ENCODE measurements at places on chromosomes 2 and 18. TPM values are rescaled to one million over a fixed set of nuclear protein-coding genes. Genes with fewer than 3 reads are reported as not detected.

DNA sequence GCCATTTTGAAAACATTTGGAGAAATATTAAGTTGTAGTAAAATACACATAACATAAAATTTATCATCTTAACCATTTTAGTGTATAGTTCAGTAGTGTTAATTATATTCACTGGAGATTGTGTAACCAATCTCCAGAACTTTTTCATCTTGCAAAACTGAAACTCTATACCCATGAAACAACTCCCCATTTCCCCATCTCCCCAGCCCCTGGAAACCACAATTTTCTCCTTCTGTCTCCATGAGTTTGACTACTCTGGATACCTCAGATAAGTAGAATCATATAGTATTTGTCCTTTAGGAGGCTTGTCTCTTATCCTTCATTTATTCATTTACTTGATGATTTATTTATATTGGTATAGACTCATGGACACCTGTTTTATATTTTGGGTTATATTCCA is 392.9 kb downstream of the SETBP1 start:
- DNase-seq: no peak

DNA sequence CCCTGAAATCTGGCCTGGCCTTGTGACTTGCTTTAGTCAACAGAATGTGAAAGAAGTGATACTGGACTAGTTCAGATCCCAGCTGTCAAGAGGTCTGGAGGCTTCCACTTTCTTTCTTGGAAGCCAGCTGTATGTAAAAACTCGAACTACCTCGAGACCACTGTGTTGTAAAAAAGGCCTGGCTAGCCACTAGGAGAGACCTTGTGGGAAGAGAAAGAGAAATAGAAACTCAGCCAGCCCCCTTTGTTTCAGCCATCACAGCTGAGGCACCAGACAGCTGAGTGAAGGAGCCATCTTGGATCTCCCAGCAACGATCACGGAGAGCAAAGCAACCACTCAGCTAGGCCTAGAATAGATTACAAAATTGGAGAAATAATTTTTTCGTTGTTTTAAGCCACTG is 324.9 kb upstream of the TCF4 start:
- no peak for DNase-seq

- DNase-seq: no peak
Measured at GRCh38 chr2:164981217-164981990, 26.1 kb upstream of the SLC38A11 start.

DNA sequence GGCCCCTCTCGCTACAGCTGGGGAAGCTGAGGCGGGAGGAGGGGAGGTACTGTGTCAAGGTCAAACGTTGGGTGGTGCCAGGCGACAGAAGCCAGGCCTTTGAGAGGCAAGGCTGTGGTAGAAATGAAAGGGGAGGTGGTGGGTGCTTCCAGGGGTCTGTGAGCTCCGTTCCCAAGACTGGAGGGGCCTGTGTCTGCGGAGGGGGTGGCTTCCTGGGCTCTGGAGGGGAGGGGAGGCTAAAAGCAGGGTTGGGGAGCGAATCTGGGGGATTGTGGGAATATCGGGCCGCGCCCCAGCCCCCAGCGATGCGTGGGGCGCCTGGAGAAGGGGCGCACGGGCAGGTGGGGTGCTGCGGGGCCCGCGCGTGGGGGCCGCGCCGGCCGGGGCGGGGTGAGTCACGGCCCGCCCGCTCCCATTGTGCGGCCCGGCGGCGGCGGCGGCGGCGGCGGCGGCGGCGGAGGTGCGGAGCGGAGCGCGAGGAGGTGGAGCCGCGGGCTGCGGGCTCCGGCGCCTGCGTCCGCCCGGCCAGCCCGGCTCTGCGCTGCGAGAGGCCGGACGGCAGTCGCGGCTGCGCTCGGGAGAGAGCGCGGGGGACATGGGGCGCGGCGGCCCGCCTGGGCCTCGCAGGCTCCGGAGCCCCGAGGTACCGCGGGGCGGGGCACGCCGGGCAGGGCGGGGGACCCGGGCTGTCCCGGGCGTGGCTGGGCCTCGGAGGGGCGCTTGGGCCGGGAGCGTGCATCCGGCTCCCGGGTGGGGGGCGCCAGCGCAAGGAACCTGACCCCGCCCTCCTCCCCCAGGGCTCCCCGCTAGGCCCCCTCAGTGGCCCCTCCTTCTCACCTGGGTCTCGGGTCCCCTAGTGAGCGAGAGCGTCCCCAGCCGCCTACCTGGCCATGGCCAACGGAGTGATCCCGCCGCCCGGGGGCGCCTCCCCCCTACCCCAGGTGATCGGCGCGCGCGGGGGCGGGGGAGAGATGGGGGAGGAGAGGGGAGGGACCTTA is at the start of gene SLC4A3:
SLC4A3 (plus strand) TSS at position 528 of the 998 bp plus-strand sequence; CDS start at position 891, 363 bp downstream.
- DNase-seq: peak; percentile 62

DNA sequence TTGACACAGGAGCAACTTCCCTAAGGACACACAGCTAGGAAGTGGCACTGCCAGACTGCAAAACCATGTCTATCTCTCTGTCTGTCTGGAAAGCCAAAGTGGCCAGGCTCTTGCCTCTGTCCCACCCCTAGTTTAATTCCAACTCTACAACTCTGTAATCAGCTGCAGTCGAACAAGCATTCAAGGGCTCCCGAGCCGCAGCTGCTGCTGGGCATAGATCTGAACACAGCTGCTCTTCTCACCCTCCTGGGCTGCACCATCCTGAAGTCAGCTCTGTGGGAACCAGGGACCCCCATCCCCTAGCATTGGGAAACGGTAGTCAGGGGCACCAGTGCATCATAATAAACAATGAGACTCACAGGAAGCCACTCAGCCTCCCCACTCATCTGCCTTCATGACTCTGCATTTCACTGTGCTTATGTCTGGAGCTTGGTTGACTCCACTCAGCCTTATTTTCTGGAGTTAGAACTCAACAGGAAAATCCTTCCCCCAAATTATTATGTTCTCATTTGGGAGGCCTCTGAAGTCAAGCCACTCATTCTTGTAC is 44.4 kb upstream of the TMEM163 start:
- DNase-seq: no peak

- DNase-seq: no peak
Measured at GRCh38 chr2:147538821-147539220, 306.0 kb upstream of the ACVR2A start.

GRCh38 chr18:49884465-49884864 is 71.1 kb upstream of the ACAA2 start:
- no peak for DNase-seq

LBX2 gene
- 0.36 TPM for total RNA-seq

DNA sequence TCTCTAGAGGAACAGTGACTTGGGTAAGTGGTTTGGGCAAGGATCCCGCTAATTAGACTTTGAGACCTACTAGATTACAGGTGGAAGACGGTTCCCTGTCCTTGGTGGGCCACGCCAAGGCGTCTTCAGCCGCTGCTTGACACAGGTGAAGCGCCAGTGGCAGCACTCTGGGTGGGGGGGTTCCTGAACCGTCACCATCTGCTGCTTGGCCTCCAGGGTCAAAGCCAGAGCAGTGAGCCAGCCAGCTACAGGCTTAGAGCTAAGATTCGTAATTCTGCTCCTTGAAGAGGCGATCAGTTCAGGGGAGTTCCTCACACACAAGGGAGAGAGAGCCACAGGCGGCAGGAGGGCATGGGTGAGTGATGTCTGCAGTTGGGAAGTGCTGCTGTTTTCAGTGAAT is 39.4 kb upstream of the RBM44 start:
- no peak for DNase-seq

DNA sequence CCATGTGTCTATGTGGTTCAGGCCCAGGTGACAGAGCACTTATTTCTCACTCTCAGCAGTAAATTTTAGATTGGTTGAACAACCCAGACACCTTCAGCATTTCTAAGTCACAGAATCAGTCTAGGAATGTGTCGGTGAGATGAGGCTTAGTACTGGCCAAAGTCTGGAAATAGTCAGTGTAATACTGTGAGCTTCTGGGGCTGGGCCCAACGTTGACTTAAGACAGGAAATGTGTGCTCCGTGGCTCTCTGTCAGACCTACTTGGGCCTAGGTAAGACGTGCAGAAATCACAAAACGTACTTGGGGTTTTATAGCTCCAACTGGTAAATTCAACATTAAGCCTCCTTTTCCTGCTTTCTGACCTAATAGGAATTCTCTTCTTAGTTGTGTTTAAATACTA is 160.3 kb upstream of the COL3A1 start:
- no peak for DNase-seq

GRCh38 chr2:71879509-71880184 is 268.0 kb downstream of the CYP26B1 start:
- DNase-seq: no peak

DNA sequence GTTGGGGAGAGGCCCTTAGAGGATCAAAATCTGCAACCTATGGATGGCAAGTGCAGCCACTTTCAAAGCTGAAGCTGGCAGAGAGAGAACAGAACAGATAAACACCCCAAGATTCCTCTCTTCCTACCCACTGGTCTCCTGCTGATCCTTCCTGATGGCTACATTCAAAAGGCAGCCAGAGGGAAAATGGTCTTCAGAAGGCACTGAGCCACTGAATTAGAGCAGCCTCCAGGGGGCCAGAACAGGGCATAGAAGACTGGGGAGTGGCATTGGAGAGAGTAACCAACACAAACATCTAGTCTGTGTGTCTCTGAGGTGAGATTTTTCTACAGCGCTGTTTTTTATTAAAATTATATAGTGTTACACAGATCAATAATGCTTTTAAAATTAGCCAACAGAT is 432.6 kb downstream of the PARD3B start:
- DNase-seq: no peak

GRCh38 chr18:48548011-48548771 is 9.4 kb downstream of the CTIF start:
- DNase-seq: no peak

M1AP gene
- not detected for total RNA-seq

DNA sequence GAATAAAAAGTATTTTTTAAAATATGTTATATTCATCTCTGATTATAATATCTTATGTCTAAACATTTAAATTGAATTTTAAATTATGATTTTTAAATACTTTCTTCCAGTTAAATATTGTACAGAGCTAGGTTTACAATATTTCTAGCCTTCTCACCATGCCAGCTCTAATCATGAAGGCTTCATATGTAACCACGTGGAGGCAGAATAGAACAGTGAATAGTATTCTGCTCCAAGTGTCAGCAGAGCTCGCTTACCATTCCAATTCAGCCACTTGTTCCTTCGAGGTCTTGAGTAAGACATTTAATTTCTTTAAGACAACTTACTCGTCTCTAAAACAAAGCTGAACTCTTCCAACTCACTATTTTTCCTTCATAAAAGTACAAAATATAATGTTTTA is 871.8 kb downstream of the SUCLG1 start:
- no peak for DNase-seq

GRCh38 chr18:32019251-32019948 is 775 bp downstream of the RNF125 start:
- peak; percentile 86 for DNase-seq

DNA sequence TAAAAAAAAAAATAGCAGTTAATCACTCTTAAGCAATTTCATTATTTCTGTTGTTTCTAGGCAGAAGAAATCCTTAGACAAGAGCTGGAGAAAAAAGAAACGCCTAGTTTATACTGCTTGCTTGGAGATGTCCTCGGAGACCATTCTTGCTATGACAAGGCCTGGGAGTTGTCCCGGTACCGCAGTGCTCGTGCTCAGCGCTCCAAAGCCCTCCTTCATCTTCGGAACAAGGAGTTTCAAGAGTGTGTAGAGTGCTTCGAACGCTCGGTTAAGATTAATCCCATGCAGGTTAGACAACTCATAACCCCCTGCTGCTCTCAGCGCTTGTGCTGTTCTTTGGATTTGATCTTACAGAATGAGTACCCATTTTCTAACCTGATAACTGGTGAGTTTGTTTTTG is 130.4 kb downstream of the TTC27 start:
- no peak for DNase-seq

INHA gene
- total RNA-seq: not detected

DNA sequence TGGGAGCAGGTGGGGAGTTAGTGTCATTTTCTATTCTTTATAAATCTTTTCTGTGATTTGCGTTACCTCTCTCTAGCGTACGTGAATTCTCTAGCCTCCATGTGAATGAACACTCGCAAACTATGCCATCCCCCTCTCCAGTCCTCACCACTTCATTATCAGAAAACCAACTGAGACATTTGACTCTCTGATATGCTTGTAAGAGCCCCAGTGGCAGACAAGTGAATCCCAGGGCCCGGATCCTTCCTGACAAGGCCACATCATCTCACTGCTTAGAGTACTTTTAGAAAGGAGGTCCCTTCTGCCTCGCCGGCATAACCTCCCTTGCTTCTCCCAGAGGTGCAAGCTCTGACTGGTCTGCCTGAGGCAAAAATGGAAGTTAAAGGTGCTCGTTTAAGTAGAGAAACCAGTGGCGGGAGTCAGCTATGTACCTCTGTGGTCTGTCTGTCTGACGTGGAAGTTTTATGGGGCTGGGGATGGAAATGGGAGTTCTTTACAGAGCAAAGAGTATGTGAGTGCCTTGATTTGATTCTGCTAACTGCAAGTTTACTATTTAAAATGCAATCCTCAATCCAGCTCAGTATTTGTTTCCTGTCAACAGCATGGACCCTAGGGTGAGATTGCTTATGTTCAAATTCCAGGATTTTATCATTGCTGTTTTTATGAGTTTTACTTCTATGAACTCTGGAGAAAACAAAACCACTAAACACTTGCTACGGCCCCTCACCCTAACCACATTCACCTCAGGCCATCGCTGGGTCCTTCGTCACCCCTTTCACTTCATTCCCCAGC is 114.9 kb upstream of the MSTN start:
- no peak for DNase-seq

DNA sequence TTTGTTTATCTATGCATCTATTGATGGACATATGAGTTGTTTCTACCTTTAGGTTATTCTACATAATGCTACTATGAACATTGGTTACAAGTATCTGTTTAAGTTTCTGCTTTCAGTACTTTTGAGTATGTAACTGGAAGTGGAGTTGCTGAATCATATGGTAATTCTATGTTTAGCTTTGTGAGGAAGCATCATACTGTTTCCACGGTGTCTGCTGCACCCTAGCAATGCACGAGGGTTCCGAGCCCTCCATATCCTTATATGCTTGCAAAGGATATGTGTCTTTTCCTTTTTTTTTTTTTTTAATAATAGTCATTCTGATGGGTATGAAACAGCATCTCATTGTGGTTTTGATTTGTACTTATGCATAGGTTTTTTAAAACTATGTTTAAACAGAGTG is 83.7 kb downstream of the FMNL2 start:
- no peak for DNase-seq

DAPL1 gene
- total RNA-seq: not detected

DNA sequence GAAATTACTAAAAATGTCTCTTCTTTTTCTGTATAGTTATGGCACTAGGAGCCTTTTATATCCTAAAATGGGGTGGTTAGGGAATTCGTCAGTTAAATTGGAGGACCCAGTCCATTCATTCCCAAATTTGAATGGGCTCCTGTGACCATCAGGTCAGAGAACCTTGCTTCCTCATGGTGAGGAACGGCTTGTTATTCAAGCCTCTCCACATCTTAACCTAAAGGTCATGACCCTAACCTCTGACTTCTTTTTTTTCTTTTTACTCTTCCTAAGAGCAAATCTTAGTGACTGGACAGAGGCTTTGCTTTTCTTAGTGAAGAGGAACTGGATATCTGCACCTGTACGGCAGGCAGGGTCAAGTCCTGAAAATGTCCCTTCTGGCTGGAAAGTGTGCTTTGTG is 53.1 kb downstream of the GREB1L start:
- DNase-seq: no peak

GRCh38 chr18:55838841-55839240 is 250.8 kb upstream of the TCF4 start:
- no peak for DNase-seq

GPR35 gene
- 8.7 TPM for total RNA-seq

Measured in activated CD4-positive, alpha-beta T cell treated with anti-CD3 and anti-CD28 coated beads, Interleukin-2, amount 10 ng/mL, durations not matched to agents 24 days and 14 days (primary cell).